ENCODE measurements at places on chromosomes 13 and 19.

GRCh38 chr13:20358022-20358421, 125.9 kb upstream of the GJB6 start:
- no peak for DNase-seq

- no peak for DNase-seq
These were observed 1672.6 kb upstream of the PCDH20 start for GRCh38 chr13:63088226-63088625.

GRCh38 chr13:34344816-34345215, 526.9 kb downstream of the RFC3 start:
- DNase-seq = no peak

- DNase-seq = no peak
These were observed 60.0 kb downstream of the VWA8 start for GRCh38 chr13:41900918-41901317.

Data from anterior cingulate cortex (tissue), 58 donors.